ENCODE measurements at places on chromosomes 3 and 15. TPM values are rescaled to one million over a fixed set of nuclear protein-coding genes. Genes with fewer than 3 reads are reported as not detected.

P4HTM gene
- polyA plus RNA-seq: 41.1 TPM

ZBTB38 gene
- 23.3 TPM for polyA plus RNA-seq

EAF2 gene
- polyA plus RNA-seq: 6.6 TPM

BSN gene
- polyA plus RNA-seq: 0.06 TPM

ARGFX gene
- polyA plus RNA-seq: not detected

TUSC7 gene
- polyA plus RNA-seq: not detected

CTXN2 gene
- not detected for polyA plus RNA-seq

CCDC54 gene
- not detected for polyA plus RNA-seq

SEMA7A gene
- polyA plus RNA-seq: 2.4 TPM

DUOXA2 gene
- polyA plus RNA-seq: 0.56 TPM

GABRR3 gene
- polyA plus RNA-seq: not detected

LRRIQ4 gene
- not detected for polyA plus RNA-seq

ACVR2B gene
- 0.56 TPM for polyA plus RNA-seq

RAD51 gene
- 0.31 TPM for polyA plus RNA-seq

PARP16 gene
- polyA plus RNA-seq: 6.8 TPM

SUSD5 gene
- 0.13 TPM for polyA plus RNA-seq

SLCO2A1 gene
- polyA plus RNA-seq: 5.2 TPM

RBP2 gene
- polyA plus RNA-seq: 0.37 TPM

SLC15A2 gene
- 2.4 TPM for polyA plus RNA-seq

CHL1 gene
- 17.1 TPM for polyA plus RNA-seq

ISLR gene
- polyA plus RNA-seq: 22.2 TPM

CYP1A2 gene
- not detected for polyA plus RNA-seq

WNT5A gene
- 1.2 TPM for polyA plus RNA-seq

COL7A1 gene
- 1.4 TPM for polyA plus RNA-seq

FBN1 gene
- 55.2 TPM for polyA plus RNA-seq

CCR3 gene
- not detected for polyA plus RNA-seq

MME gene
- 16.0 TPM for polyA plus RNA-seq

TYRO3 gene
- 13.2 TPM for polyA plus RNA-seq

LRRC49 gene
- polyA plus RNA-seq: 6.9 TPM

TEX55 gene
- not detected for polyA plus RNA-seq

GOLGA8Q gene
- polyA plus RNA-seq: 0.45 TPM

SPSB4 gene
- polyA plus RNA-seq: 2.8 TPM

B4GALT4 gene
- 8.0 TPM for polyA plus RNA-seq

STXBP5L gene
- 0.13 TPM for polyA plus RNA-seq

PLSCR4 gene
- polyA plus RNA-seq: 37.8 TPM

DLL4 gene
- polyA plus RNA-seq: 3.4 TPM

ACAN gene
- 0.11 TPM for polyA plus RNA-seq

GOLGA8J gene
- polyA plus RNA-seq: 0.21 TPM

DOCK3 gene
- polyA plus RNA-seq: 0.11 TPM

CCDC71 gene
- 8.0 TPM for polyA plus RNA-seq

FGF7 gene
- polyA plus RNA-seq: 3.1 TPM

TEX9 gene
- 1.0 TPM for polyA plus RNA-seq

ADAMTS9 gene
- polyA plus RNA-seq: 22.7 TPM

PTX3 gene
- 907 TPM for polyA plus RNA-seq

MUSTN1 gene
- 129 TPM for polyA plus RNA-seq

CCR9 gene
- polyA plus RNA-seq: 0.05 TPM

PTPN9 gene
- 10.5 TPM for polyA plus RNA-seq

POTEB gene
- polyA plus RNA-seq: not detected

NDUFB4 gene
- 169 TPM for polyA plus RNA-seq
